Stromal cell of bone marrow (primary cell): ENCODE measurements at places on chromosomes 4 and X.
A peak's percentile ranks its signal among the peaks of the same experiment; 100 is the strongest.

DNA sequence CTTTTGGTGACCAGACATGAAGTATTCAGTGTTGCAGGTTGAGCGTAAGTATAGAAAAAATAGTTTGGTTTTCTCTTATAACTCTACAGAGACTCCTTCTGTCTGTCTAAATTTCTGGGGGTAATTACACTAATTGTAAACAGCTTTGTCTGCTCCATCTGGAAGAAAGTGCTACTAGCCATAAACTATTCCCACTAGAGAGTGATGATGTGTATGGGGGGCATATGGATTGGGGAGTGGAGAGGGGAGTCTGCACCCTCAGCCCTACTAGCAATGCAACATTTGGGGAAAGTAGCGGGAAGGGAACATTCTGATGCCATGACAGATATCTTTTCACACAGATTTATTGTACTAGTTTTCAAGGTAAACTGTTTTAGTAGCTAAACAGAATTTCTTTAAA lies 549.7 kb downstream of the TRIML1 start:
- DNase-seq = no peak

- DNase-seq = no peak
Observed at GRCh38 chr4:8238036-8238511, 31.5 kb upstream of the HTRA3 start.

DNA sequence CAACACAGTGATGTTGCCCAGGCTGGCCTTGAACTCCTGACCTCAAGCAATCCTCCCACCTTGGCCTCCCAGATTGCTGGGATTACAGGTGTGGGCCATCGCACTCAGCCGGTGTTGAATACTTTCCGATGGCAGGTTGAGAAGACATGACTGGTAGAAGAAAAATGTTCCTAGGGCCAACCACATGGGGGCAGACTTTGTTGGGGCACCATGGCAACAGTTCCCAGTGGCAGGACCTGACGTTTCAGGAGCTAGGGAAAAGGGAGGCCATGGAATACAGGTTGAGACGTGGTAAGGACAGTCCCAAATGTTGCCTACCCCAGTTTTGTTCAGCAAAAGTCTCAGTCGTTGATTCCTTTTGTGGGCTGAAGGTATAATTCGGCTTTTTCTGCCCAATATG lies 134.6 kb downstream of the ASMT start:
- DNase-seq = no peak

DNA sequence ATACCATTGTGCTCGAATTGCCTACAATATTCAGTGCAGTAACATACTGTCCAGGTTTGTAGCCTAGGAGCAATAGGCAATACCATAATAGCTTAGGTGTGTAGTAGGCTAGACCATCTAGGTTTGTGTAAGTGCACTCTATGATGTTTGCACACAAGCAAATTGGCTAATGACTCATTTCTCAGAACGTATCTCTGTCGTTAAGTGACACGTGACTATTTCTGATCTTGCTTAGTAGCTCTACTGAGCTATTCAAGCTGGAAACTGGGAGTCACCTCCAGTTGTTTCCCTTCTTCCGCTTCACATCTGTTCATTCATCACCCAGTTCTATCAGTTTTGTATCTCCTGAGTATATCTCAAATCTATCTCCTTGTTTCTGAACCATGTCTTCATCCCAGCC lies 86.1 kb downstream of the HNRNPD start:
- no peak for DNase-seq

DNA sequence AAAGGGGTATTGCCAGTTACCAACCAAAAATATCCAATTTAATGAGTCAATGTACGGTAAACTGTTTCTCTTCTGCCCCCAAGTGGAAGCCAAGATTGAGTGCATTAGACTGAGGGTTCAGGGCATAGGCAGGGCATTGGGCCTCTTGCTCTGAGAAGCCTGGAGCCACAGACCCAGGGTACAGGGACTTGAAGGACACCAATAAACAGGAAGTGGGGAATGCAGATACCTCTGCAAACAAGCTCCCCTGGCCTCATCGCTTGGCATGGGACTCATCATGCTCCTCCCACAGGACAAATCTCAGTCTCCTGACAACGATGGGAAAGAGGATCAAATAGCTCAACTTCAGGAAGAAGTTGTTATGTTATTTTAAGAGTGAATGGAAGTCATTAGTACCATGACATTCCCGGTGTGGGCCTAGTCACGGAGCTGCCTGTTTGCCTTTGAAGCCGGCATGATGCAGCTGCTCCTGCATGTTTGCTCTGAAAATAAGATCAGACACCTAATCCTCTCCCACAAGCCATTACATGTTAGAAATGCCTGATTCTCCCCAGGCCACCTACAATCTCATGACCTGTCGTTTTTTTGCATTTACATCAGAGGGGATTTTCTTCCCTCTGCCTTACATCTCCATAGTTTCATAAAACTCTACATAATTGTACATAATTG lies 224.2 kb downstream of the RCHY1 start:
- peak; percentile 11 for DNase-seq

DNA sequence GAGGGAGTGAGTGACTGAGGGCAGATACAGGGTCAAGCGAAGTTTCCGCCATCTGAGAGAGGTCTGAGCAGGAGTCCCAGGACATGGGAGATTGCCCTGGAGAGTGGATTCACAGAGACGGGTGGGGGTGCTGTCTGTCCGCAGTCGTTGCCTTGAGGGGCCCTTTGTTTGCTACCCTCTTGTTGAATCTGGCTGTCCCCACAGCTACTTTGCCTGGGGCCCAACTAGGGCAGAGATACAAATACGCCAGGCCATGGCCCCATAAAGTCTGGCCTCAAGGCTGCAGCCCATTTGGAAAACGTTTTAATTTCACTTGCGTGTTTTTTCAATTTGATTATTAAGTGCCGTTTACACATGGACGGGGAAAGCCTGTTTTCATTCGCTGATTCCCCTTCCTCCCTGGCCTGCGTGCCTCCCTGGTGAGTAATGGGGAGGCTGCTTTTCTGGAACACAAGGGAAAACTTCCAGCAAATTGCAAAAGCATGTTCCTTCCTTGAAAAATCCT lies 134.4 kb downstream of the SMIM20 start:
- peak; percentile 93 for DNase-seq

- no peak for DNase-seq
Observed at GRCh38 chr4:118729287-118730286, 44.4 kb downstream of the METTL14 start.

DNA sequence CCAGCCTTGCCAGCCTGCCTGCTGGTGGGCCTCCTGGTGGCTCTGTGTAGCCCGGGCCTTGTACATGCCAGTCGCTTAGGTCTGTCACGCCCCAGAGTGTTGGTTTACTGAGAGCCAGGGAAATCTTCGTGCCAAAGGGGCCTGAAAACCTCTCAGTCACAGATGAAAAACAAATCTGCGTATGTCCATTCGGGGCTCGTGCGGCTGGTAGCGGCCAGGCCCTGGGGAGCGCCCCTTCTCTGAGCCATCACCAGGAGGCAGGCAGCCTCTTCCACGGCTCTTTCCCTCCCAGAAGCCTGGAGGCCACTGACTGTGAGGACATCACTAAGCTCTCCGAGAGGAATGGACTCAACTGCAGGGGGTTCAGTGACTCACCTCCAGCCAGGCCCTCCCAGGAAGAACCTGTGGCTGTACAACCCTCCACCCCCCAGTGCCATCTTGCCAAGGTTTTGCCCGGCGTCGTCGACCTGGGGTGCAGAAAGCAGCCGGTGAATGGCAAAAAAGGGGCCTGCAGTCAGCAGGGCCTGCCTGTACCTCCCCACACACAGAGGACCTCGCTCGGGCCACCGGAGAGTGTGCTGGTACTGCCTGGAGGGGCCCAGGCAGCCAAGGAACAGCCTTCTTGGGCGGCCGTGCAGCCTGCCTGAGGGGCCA lies 162.2 kb downstream of the BCOR start:
- no peak for DNase-seq

DNA sequence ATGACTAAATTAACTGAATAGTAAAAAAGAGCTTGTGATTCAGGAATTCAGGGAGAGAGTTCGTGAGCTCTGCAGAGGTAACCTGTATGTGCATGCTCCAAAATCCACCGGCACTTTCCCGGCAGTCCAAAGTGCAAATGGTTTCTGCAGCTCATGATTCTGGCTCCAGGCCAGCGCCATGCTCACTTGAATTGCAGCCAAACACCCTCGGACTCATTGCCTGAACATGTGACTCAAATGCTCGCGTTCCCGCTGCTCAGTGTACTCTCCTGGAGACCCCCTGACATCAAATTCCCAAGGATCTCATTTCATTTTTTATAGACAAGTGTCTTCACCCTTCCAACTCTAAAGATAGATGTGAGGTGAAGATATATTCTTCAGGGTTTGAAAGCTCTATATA lies 44.1 kb upstream of the SH3RF1 start:
- no peak for DNase-seq

DNA sequence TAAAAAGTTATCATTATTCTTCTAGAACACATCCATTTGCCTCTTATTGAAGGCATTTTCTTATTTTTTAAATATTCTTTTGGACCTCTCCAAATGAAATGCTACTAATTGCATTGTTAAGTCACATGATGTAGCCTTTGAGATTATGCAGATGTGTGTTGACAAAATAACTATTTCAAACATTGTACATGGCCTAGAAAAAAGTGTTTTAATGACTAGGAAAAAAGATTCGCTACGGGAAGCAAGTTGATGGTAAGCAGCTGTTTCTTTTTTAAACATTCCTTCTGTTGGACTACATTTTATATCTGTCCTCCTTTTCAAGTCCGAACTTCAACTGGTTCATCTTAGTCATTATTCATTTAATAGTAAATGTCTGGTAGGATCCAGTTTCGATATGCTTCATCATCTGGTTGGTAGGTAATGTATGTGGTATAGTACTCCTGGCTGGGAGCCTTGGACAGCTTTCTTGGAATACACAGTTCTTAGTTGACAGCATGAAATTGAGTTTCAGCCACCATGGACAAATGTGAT lies 34.3 kb upstream of the GUCY1A1 start:
- no peak for DNase-seq

- no peak for DNase-seq
Observed at GRCh38 chrX:38717871-38718270, 83.4 kb upstream of the MID1IP1 start.

DNA sequence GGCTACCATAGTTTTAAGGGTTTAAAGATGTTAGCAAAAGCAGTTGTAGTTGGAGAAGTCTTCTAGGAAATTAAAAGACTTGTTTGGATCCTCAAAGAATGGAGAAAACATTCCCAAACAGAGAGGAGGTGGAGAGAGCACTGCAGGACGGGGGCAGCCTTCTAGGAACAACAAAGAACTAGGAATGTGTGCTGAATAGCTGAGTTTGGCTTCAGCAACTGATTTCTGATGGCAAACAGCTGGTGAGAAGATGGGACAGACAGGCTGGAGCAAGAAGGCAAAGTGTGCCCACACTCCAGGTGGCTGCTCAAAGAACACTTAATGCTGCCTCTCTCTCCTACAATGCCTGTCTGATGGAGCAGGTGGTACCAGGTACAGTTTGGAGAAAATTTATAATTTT lies 1331.1 kb downstream of the ADGRL3 start:
- no peak for DNase-seq

- DNase-seq = no peak
Observed at GRCh38 chr4:134308910-134309309, 107.3 kb upstream of the PABPC4L start.

DNA sequence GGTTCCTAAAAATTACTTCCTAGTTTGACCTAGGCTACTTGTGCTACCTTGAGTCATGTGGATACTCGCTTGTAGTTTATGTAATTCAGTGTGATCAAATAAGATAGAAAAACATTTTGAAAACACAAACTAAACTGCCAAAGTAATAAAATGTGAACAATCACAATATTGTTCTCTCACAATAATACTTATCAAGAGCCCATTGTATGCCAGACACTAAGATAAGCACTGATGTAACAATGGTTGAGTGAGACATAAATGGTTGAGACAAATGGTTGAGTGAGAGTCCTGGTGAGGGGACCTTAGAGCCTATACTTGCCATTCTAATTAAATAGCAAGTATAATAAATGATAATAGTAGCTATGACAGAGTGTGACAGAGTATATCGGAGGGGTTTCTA lies 41.7 kb downstream of the RFC1 start:
- DNase-seq = no peak

DNA sequence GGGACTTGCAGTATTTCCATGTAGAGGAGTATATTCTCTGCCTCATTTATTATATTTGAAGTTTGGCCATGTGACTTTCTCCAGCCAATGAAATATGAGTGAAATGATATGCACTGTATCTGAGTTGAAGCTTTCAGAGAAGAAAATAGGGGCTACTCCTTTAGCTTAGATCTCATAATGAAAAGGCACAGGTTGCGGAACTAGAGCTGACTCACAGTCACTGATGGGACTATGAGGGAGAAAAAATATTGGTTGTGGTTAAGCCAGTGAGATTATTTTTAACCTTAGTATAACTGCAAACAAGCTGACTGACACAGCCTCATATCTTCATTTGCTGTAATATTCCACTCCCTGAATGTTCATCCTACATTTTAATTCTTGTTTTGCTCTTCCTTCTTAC lies 1104.3 kb downstream of the RPA4 start:
- DNase-seq = no peak

GRCh38 chr4:81884986-81885385 lies 413.3 kb upstream of the RASGEF1B start:
- no peak for DNase-seq

GRCh38 chr4:10722957-10723356 lies 38.4 kb upstream of the CLNK start:
- DNase-seq = no peak

DNA sequence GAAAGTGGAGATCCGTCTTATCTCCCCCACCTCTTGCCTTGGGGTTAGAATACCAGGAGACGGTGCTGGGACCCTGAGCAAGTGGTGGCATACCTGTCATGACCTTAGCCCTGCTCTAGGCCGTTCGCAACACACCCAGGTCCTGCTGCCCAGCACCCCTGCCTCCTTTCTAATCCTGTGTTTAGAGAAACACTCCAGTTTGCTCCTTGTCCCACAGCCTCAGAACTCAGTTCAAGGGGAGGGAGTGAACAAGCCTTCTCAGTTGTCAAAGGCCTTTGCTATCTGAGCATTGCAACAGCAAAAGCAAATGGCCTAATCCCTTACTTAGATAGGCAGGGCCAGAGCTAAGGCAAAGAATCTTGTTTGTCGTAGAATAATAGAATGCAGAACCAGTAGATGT lies 67.9 kb downstream of the CHRNA9 start:
- no peak for DNase-seq

GRCh38 chr4:95198961-95199360 lies 349.8 kb downstream of the UNC5C start:
- no peak for DNase-seq

GRCh38 chr4:122847931-122848330 lies 21.3 kb downstream of the FGF2 start:
- no peak for DNase-seq
